ENCODE measurements at places on chromosomes 5 and 9.
A peak's percentile ranks its signal among the peaks of the same experiment; 100 is the strongest.

GRCh38 chr5:165521816-165522610 is 2016.6 kb downstream of the MAT2B start:
- no peak for DNase-seq

GRCh38 chr9:91421971-91422757 is 1.5 kb downstream of the NFIL3 start:
- no peak for DNase-seq

DNA sequence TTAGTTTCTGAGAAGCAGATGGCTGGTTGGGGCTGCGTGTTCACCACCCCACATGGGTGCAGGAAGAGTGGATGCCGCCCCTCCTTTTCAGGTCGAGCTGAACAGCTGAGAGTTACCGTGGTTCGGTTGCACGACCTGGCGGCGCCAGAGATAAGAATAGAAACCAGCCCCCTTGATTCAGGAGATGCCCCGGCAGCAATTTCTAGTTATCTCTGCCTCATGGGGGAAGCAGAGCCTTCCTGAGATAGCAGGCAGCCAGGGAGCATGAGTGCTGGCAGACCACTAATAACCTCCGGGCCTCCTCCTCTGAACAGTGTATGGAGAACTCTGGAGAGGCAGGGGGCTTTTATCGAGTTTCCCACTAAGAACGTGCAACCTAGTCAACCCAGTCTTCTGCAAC is 177.8 kb downstream of the NSG2 start:
- no peak for DNase-seq

DNA sequence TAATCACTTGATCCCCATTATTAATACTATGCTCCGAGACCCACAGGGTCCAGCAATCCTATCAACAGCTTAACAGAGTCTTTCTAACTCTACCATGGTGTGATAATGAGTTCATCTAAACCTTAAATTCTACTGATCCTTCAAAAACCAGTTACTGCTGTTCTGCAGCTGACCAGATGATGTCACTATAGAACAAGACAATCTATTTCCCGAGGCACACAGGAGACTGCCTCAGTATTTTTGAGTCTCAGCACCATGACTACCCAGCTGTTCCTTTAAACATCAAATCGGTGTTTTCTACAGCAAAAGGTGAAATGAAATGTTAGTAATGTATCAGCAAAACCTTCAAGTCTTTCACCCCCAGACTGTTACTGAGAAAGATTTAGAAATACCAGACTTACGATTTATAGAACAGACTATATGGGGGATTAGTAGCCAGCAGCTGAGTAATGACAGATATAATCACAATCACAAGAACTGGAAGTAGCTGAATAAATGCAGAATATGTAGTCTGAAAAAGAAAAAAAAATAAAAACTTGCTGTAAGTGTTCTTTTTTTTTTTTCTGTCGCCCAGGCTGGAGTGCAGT is 16.9 kb downstream of the DNAJC18 start:
- DNase-seq, result peak; percentile 21

DNA sequence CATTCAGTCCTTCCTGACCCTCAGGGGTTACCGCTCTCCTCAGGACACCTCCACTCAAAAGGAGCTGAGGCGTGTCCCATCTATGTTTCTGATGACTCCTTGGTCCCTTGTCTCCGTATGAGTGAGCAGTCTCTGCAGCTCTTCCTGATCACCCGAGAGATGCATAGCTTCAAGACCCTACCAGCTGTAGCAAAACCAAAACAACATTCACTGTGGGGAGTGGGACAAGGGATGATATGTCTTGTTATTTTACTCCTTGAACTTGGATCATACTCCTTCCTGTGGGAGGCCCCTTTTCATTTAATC is 14.4 kb downstream of the GLDC start:
- DNase-seq, result no peak

All from activated CD8-positive, alpha-beta memory T cell treated with anti-CD3 and anti-CD28 coated beads for 1 hour (primary cell).